ENCODE measurements at places on chromosomes 3 and 15.

- DNase-seq: no peak
Measured at GRCh38 chr15:90294601-90295269, 29.3 kb downstream of the NGRN start.

DNA sequence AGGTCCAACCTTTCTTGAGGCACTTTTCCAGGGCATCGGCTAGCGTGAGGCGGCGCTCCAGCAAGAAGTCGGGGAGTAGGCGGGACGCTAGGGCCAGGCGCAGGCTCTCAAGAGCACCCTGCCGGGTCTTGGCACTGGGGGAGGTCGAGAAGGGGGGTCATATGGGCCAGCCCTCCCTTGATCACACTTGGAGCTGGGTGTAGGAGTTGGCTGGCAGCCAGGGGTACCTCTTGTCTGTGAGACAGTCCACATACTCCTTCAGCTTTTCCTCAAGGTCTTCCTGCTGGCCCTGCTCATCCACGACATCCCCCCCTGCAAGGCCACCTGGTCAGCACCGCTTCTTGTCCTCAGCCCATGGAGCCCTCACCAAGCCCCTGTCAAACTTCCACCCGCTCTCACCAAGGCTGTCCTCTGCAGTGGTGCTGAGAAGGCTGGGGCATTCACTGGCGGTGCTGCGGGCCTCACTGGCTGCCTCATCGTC, 2.0 kb downstream of the IFRD2 start:
- DNase-seq: no peak

DNA sequence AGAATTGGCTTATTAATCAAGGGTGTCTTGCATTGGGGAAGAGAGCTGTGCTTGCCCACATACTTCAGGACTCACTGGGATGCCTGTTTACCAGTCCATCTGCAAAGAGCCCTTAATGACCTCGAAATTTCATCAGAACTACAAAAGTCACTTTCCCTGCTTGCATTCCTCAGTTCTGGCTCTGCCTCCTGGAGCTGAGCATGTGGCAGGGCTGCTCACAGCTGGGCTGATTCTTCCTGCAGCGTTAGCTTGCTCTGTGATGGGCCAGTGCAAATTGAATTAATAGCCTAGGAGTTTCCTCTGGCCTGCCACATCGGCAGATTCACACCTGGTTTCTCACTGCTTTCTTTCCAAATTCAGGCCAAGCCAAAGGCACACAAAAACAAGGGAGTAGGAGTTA, 108.9 kb downstream of the DUT start:
- DNase-seq: no peak

DNA sequence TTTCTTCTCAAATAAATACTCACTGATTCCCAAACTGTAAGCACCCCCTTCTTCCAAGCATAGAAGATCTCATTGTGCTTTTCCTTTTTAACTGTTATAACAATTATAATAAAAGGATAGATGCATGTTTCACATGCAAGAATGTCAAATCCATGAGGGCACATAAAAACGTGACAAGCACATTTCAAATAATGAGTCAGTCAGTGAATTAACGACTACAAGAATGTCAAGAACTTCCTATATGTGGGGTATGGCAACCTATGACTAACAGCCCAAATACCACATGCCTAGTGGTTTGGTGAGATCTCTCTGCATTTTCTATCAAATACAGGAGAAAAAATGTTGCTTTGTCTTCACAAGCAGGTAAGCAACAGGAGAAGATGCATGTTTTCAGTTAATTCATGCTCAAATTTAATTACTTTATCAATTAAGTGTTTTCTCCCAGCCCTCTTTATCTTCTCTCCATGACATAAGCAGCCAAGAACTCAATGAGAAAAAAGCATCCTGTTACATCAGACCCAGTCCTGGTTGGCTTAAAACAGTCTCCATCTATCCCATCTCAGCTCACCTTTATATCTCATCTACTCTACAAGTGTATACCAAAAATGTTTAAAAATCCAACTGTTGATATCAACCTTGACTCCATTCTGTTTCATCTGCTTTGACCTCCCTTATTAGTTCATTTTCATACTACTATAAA, 181.5 kb upstream of the LMCD1 start:
- no peak for DNase-seq

GRCh38 chr3:23493889-23494288, 290.8 kb downstream of the UBE2E2 start:
- DNase-seq: no peak

DNA sequence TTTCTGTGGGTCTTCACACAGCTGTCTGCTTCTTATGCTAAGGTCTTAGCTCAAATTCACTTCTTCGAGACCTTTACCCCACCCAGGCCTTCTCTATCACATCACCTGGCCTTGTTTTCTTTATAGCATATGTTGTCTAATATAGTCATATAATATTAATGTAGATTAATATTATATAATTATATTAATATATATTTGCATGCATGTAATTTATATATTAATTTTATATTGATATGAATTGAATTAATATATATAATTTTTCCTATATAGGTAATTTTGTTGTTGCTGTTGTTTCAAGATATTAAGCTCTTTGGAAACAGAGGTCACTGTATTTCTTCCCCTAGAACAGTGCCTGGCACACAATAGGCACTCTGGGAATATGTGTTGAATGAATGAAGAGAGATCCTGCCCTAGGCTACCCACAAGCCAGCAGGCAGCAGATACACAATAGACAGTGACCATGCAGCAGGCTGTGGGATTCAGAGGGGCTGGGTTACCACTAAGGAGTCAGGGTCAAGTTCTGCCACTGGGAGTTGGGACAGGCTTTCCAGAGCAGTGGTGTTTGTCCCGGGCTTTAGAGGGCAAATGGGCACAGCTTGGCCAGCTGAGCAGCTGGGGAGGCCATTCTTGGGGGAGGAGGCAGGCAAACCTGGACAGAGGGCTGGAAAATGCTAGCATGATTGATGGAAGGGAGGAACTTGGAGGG, 126.3 kb downstream of the DNAJB8 start:
- DNase-seq: no peak

GRCh38 chr15:41574158-41574557, 15.1 kb downstream of the TYRO3 start:
- DNase-seq: no peak

- no peak for DNase-seq
Measured at GRCh38 chr15:88066636-88067330, 189.8 kb downstream of the NTRK3 start.

DNA sequence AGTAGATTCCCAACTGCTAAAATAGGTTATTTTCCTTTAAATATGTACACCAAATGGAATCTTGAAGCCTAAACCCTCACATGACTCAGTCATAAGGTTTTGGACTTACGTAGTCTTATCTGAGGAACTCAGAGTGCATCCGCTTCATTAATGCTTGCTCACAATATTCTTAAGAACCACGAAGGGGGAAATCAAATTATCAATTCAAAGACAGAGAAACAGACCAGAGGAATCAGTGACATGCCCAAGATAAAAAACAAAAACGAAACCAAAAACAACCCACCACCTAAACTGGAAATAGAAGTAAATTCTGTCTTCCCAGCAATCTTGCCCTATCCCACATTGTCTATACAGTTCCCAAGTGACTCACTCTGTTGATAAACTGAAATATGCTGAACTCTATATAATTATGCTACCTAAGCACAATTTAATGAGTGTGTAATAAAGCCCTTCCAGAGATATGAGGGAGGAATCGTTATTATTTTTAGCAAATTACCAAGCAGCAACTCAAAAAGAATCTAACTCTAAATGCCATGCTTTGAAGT, 135.4 kb upstream of the CBLB start:
- DNase-seq: no peak

GRCh38 chr3:64576211-64576775, 111.5 kb downstream of the ADAMTS9 start:
- no peak for DNase-seq

DNA sequence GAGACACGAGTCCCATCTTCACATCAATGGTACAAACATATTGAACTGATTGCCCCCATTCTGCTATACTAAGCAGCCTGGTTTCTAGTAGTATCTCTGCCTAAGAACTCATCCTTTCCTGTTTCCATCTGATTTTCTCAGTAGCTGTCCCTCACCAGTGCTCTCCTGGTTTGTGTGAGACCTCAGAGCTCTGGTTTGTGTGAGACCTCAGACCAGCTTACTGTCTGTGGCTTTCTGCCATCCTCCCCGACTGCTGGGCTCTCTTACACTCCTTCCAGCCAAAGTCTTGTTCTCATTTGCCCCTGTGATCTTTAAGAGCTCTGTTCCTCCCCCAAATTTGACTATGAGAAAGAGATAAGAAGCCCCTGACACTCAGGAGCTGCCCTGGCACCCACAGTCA, 41.1 kb upstream of the NEDD4 start:
- no peak for DNase-seq

DNA sequence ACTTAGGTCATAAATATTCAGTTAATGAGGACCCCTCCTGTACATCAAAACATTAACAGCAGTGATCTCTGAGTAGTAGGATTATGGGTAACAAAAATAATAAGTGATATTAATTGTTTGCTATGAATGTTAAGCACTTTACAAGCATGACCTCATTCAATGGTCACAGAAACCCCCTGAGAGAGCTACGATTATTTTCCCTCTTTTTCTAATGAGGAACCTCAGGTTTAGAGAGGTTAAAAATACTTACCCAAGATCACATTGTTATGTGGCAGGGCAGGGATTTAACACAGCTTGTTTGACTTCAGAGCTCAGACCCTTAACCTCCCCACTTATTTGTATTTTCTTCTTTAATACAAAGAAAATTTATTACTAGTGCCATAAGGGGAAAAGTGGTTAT, 228.2 kb downstream of the TBL1XR1 start:
- no peak for DNase-seq

DNA sequence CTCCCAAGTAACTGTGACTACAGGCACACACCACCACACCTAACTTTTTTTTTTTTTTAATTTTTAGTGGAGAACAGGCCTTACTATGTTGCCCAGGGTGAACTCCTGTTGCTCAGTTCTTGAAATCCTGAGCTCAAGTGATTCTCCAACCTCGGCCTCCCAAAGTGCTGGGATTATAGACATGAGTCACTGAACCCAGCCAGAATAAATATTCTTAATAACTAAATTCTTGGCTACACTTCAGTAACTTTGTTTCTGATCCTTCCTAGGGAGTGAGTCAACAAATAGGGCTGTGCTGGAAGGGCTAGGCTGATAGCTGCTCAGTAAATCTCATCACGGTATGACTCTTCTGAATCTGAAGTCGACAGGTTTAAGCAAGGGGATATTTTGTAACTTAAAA, 56.6 kb downstream of the P3H2 start:
- DNase-seq: no peak

- no peak for DNase-seq
Measured at GRCh38 chr3:23071296-23071695, 131.8 kb upstream of the UBE2E2 start.

DNA sequence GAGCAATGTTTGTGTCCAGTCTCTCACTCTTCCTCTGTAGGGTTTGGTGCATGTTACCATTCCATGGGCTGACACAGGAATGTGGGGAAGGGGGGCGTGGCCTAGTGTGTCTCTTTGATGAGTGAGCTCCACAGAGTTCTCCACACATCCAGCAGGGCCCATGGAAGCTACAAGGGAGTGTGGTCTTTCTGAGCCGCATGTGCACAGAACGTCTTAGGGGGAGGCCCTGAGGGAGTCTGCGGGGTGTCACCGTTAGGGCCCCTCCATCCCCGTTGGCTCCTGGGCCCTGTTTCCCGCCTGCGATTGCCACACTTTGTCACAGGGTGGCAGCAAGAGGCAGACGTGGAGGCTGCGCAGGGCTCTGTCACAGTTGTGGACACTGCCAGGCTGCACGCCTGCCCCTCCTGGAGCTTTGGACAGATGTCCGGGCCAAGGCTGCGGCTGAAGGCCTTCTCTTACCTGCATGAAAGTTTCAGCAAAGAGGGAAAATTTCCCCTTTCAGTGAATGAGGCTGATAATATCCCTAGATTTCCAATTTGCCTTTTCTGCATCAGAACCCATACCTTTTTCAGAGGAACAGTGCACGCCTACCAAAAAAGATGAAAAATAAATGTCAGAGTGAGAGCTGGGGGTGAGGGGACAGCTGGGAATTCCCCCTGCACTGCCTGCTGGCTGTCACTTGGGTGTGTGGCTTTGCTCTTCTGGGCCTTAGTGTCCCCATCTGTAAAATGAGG, 24.3 kb downstream of the CACNA2D3 start:
- no peak for DNase-seq

- no peak for DNase-seq
Measured at GRCh38 chr3:197297002-197297401, 1.4 kb downstream of the DLG1 start.

- DNase-seq: no peak
Measured at GRCh38 chr3:178823591-178824246, 247.9 kb downstream of the ZMAT3 start.

- DNase-seq: peak; percentile 44
Measured at GRCh38 chr15:75347222-75348033, 589 bp downstream of the NEIL1 start.

GRCh38 chr3:31053299-31053698, 158.8 kb upstream of the GADL1 start:
- no peak for DNase-seq

DNA sequence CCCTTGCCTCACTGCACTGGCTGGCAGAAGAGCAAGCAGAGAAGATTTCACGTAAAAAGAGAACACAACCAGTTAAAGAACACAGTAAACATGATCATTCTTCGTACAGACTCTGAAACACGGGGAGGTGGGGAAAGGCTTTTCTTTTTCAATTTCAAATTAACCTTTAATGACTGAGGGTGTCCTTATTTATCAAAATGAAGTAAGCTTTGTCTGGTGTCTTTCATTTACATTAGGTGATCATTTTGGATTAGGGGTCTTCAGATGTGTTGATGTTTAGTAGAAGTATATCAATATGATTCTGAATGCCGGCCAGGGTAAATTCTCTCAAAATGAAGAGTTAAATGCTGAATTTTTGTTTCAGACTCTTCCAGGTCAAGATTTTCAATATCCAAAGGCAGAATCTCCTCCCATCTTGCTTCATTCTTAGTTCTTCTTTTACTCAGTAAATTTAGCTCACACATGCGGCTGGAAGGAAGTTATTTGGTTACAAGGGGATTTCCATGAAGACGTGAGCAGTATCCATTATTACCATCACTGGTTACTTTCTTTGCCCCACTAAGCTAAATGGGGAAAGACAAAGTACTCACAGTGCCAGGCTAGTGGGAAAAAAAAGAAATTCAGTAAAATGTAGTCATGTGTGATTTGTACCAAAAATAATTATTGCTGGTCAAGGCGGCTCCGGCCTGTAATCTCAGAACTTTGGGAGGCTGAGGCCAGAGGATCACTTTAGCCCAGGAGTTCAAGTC, 272.2 kb upstream of the NR2F2 start:
- DNase-seq: no peak

GRCh38 chr3:8128686-8129085, 372.9 kb upstream of the LMCD1 start:
- DNase-seq: no peak

GRCh38 chr15:67195305-67195704, 59.2 kb downstream of the AAGAB start:
- DNase-seq: no peak

DNA sequence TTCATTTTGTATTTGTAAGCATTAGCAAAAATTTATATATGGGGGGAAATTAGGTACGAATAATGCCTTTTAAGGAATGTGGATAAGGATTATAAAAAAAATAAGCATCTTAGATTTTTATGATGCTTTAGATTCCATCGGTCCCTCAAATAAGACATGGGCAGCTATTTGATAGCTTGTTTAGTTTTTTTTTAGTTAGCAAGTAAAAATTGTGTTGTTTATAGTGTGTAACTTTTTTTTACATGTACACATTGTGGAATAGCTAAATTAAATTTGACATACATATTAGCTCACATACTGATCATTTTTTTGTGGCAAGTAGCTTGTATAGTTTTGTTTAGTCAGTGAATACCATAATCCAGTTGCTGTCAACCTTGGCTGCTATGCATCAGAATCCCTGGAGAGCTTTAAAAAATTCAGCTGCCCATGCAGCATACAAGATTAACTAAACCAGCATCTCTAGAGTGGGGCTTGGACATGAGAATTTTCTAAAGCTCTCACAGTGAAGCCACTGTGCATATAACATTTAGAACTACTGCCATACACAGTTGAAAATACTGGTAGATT, 53.9 kb downstream of the TMOD3 start:
- no peak for DNase-seq
